Activated CD4-positive, alpha-beta T cell treated with anti-CD3 and anti-CD28 coated beads, Interleukin-2, amount 50 U/mL, for 24 hours (primary cell): ENCODE measurements at places on chromosomes 12 and 14.

GRCh38 chr12:2580821-2581220 lies 213.9 kb upstream of the FKBP4 start:
- no peak for DNase-seq

DNA sequence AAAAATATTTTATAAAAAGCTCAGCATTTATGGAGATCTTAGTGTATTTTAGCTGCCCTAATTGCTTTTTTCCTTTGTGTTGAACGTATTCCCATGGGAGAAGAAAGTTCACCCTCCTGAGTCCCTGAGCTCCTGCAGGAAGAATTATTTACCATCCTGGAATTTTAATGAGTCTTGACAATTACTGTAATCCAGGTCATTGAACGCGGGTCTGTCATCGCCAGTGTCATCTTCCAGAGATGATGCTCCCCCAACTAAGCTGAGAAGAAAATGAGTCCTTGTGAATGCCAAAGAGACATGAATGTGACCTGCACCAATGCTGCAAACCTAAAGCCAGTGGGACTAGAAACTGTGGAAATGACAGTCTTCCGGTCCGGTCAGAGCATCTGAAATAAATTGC lies 129.5 kb downstream of the FBXL14 start:
- no peak for DNase-seq

- DNase-seq: no peak
Measured at GRCh38 chr14:51575349-51576116, 76.2 kb upstream of the FRMD6 start.

DNA sequence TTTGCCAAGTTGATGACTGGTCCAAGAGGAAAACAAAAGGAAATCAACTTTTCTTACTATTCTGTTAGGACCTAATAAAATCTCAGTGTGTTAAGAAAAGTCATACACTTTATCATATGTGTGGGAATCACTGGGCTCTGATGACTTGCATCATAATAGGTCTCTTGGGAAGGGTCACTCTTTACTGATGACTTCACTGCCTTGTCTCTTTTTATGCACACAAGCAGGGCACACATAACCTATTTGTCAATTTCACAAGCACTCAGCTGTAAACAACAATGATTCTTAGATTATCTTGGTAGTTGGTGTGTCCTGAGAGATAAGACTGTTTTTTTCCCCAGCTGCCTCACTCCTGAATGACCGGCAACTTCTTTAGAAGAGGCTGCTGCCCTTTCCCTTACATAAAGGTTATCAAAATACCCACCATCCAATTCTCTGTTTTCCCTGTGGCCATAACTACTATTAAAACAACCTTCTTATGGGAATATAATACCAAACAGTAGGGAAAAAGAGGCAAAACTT lies 50.9 kb upstream of the INSM2 start:
- DNase-seq: no peak
